IMR-90 (cell line): ENCODE measurements at places on chromosomes 2 and 18. TPM values are rescaled to one million over a fixed set of nuclear protein-coding genes. Genes with fewer than 3 reads are reported as not detected.
A peak's percentile ranks its signal among the peaks of the same experiment; 100 is the strongest.

- DNase-seq, result no peak
Measured at GRCh38 chr2:2570871-2571270, 239.8 kb upstream of the MYT1L start.

GRCh38 chr2:105262651-105263091, 21.1 kb downstream of the GPR45 start:
- DNase-seq, result no peak

The NGEF gene
- total RNA-seq, result 1.1 TPM in 2 replicates

DNA sequence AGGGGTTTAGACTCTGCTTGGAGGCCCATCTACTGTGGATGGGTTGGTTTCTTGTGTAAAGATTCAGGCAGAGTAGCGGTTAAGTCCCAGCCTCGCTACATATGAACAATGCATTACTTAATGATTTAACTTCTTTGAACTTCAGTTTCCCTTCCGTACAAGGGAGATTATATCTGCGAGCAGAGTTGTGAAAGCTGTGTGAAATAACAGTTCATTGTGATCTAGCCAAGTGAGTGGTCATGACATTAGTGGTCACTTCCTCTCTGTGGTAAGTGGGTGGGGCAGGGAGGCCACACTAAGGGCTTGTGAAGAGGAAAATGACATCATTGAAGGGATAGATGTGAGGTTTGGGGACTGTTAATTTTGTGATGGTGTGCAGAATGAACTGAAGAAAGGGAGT, 14.1 kb upstream of the MEX3C start:
- peak; percentile 59 for DNase-seq

DNA sequence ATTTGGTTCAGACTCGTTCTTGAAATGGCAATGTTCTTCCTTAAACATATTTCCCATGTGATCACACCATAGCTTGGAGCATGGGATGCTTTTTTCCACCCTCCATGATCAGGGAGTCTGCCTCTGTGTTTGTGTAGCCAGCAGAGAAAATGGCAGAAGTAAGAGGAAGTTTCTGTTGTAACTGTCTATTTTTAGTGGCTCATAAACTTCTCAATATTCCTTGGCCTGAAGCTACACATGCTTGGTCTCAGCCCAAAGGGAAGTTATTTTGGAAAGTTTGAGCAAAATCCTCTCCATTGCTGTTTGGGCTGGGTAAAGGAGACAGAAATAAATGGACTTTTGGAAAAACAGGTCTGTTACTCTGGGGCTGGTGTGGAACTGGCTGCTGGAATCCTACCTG, 33.4 kb upstream of the ITGA6 start:
- DNase-seq, result no peak

- DNase-seq, result no peak
Measured at GRCh38 chr2:28350791-28351285, 41.8 kb upstream of the FOSL2 start.

DNA sequence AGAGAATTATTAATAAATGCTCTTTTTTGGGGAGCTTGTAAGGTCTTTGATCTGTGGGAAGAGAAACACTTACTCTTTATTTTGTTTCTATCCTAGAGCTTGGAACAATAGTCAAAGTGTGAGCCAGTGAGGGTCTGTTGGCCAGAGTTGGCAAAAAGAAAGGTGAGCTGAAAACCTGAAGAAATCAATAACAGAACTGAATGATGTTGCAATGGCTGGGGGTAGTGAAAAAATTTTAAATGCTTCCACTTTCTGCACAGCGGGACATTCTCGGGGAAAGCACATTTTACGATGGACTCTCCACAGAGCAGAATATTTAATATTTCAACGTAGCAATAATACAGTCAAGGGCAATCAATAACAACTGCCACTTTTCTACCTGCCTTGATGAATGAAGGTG, 78.9 kb downstream of the SKA1 start:
- no peak for DNase-seq

- DNase-seq, result no peak
Measured at GRCh38 chr2:240595381-240596079, 9.0 kb downstream of the CAPN10 start.

- no peak for DNase-seq
Measured at GRCh38 chr18:13187498-13187897, 31.1 kb upstream of the LDLRAD4 start.

- no peak for DNase-seq
Measured at GRCh38 chr2:126913881-126914615, 15.4 kb downstream of the TEX51 start.

The MARCHF4 gene
- 2.3 and 3.1 TPM in 2 replicates for total RNA-seq

- no peak for DNase-seq
Measured at GRCh38 chr2:102098756-102099155, 43.8 kb upstream of the IL1R1 start.

The IL36A gene
- not detected in 2 replicates for total RNA-seq

- no peak for DNase-seq
Measured at GRCh38 chr2:239216614-239217273, 184.1 kb downstream of the HDAC4 start.

The CKAP2L gene
- total RNA-seq, result 9.9 and 13.3 TPM in 2 replicates

The RBM43 gene
- 1.6 and 2.5 TPM in 2 replicates for total RNA-seq

- DNase-seq, result peak; percentile 96
Measured at GRCh38 chr2:217858519-217859491, 144.0 kb downstream of the TNS1 start.

The SPAG16 gene
- 7.3 and 16.9 TPM in 2 replicates for total RNA-seq

GRCh38 chr2:224944707-224945547, 97.3 kb downstream of the DOCK10 start:
- DNase-seq, result no peak

DNA sequence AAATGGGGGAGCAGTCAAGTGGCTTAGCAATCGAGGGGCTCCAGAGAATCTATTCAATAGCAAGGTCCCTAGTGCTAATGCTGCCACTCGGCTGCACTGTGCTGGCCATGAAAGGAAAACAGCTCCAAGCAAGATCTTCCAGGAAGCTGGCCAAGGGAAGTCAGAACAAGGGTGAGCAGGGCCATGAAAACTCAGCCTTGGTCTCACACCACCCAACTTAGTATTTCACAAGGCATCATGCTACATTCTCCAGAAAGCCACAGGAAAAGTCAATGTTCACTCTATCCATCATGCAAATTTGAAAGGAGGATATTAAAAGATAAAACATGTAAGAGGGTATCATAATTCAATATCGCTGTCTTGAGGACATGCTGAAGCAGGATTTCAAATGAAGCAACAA, 35.7 kb downstream of the NRP2 start:
- no peak for DNase-seq

The ANO7 gene
- total RNA-seq, result 0.36 and 0.56 TPM in 2 replicates

The CD226 gene
- under 0.01 and 1.1 TPM in 2 replicates for total RNA-seq

DNA sequence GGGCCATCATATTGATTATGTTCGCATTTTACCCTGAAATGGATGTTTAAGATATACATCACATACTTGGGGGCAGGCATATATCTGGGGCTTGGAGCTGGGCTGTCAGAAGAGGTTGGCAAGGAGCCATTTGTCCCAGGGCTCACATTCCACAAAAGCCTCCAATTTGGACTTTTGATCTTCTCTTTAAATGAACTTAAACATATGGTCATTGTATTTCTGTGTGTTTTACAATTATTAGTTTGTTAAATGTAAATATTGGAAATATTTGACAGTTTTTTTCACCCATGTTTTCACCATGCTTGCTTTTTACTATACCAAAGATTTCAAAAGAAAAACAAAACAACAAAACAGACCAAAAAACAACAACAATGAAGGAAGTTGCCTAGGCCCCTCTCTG, 165.8 kb upstream of the MEIS1 start:
- no peak for DNase-seq

The YES1 gene
- 62.0 and 96.9 TPM in 2 replicates for total RNA-seq

DNA sequence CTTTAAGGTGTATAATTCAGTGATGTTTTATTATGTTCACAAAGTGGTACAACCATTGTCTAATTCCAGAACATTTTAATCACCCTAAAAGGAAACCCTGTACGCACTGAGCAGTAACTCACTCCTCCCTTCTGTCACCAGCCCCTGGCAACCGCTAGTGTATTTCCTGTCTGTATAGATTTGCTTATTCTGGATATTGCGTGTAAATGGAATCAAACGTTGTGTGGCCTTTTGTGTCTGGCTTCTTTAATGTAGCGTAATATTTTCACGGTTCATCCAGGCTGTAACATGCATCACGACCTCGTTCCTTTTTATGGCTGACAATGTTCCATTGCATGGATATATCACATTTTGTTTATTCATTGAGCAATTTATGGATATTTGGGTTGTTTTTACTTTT, 8.3 kb downstream of the ZDBF2 start:
- no peak for DNase-seq
